ENCODE measurements at places on chromosomes 4 and X.

GRCh38 chrX:13649838-13650237 is 3.1 kb upstream of the TCEANC start:
- DNase-seq, result no peak

- DNase-seq, result no peak
Observed at GRCh38 chr4:1074077-1074476, 39.3 kb downstream of the RNF212 start.

- DNase-seq, result no peak
Observed at GRCh38 chr4:184620212-184620867, 28.9 kb downstream of the CASP3 start.

DNA sequence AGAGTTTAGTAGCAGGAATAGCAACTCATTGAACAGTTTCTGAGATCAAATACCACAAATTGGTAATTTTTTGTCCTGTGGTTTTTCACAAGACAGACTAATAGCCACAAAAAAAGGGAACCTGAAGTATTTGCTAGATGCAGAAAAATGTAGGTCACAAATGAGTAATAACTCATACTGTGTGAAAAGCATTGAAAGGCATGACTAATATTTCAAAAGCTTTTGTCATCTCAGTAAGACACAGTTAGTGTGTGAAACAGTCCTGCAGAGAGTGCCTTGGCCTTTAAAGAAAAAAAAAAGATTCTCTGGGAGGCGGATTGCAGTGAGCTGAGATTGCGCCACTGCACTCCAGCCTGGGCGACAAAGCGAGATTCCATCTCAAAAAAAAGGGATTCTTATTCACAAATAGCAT is 31.4 kb upstream of the SLC25A31 start:
- peak; percentile 70 for DNase-seq

GRCh38 chrX:12425496-12425895 is 287.2 kb downstream of the FRMPD4 start:
- peak; percentile 75 for DNase-seq

DNA sequence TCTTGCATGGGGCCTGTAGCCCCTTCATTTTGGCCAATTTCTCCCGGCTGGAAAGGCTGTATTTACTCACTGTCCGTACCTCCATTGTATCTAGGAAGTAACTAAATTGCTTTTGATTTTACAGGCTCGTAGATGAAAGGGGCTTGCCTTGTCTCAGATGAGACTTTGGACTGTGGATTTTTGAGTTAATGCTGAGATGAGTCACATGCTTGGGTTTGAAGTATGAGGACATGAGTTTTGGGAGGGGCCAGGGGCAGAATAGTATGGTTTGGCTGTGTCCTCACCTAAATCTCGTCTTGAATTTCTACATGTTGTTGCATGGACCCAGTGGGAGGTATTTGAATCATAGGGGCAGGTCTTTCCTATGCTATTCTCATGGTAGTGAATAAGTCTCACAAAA is 407.6 kb upstream of the NDST3 start:
- DNase-seq, result no peak

DNA sequence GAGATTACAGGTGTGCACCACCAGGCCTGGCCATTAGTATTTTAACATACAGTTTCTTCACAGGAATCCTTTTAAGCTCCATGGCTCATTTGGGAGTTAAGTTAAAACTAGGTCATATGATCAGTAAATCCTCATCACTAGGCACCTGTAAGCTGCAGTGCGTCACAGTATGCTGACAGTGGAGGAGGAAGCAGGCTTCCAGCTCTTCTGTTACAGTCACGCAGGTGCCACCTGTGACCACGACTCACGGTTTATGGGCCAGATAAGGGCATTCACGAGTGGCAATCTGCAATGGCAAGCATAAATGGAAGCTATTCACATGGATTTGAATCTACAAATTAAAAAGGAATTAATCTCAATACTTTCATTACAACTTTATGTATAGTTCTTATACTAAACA is 129.4 kb upstream of the BCOR start:
- DNase-seq, result no peak

- no peak for DNase-seq
Observed at GRCh38 chr4:158395889-158396288, 125.8 kb upstream of the RXFP1 start.

DNA sequence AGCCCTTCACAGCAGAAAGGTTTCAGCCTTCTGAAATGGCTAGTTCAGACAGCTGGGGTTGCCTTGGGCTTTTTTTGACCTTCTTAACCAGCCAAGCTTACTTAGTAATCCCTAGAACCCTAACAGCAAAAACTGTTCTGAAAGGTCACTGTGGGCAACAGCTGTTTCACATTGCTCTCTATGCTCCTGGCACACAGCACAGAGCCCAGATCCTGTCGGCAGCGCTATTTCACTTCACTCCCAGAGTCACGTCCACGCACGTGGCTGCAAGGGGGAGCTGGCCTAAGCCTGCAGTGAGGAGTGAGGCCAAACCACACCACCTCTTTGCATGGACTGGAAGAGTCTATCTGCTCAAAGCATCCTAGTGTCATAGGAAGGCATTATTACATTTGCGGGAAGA is 32.0 kb upstream of the STS start:
- DNase-seq, result no peak

DNA sequence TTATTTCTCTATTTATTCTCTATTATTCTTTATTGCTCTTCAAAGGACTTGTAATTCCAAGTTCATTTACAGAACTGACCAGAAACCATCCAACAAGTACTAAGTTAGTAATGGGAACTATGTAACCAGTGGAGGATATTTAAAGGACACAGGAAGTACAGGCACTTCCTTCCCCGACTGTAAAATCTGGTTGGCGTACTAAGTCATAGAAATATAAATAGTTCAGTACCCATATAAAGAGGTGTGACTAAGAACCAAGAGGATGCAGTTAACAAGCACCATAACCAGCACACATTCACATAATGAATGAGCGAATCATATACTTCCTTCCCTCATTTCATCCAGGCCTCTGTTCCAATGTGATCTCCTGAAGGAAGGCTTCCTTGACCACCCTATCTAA is 3.6 kb upstream of the EIF4E start:
- peak; percentile 36 for DNase-seq

DNA sequence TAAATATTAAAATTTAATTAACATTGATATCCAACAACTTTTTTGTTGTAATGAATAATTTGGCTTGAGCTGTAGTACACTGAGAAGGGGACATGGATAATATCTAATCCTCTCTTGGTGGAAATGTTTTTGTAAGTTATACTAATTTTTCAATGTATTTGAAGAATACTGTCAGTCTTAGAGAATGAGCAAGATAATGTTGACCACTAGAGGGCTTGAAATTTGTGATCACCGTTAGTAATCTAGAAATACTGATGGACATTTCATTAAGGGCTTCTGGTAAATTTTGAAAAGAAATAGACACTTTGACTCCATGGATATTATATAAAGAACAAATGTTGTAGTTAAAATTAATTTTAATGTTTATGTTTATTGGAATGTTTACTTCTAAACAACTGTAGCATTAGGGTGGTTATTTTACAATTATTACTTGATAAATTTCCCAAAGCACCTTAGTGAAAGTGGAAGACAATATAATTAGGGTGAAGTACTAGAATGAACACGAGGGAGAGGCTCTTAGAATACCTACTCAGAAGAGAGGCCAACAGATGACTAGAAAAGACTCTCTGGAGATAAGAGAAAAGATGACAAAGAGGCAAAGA is 20.0 kb upstream of the CAMK2D start:
- DNase-seq, result peak; percentile 45

- no peak for DNase-seq
Observed at GRCh38 chr4:189117426-189117825, 823.2 kb upstream of the FRG1 start.

Measured in NB4 (cell line).